ENCODE measurements at places on chromosomes 2 and 18.

DNA sequence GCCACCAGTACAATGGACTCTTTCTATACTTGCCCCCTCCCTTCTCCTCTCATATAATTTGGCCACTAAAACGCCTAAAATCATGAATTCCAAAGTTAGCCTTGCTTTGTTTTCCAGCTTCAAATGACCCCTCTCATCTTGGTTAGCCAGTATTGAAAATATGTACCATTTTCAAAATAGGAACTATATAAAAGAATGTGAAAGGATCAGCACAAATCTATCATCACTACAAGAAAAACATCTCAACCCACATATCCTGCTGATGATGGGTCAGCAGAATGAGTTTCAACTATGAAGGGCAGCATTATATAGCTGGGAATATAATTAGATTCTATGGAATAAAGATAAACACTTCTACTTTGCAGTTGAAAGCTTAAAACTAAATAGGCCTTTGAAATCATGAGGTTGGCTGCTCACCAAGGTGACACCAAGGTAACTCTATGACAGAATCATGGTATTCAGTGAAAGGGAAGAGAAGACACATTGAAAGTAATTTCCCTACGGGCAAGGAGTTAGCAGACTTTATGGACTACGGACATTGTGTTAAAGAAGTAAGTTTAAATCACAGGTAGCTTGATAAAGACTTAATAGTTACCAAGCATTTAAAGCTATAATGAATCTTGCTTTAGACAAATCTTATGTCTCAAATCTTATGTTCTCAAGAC is 873.0 kb downstream of the CPS1 start:
- no peak for DNase-seq

- DNase-seq: no peak
Measured at GRCh38 chr2:222806526-222807137, 54.2 kb upstream of the ACSL3 start.

DNA sequence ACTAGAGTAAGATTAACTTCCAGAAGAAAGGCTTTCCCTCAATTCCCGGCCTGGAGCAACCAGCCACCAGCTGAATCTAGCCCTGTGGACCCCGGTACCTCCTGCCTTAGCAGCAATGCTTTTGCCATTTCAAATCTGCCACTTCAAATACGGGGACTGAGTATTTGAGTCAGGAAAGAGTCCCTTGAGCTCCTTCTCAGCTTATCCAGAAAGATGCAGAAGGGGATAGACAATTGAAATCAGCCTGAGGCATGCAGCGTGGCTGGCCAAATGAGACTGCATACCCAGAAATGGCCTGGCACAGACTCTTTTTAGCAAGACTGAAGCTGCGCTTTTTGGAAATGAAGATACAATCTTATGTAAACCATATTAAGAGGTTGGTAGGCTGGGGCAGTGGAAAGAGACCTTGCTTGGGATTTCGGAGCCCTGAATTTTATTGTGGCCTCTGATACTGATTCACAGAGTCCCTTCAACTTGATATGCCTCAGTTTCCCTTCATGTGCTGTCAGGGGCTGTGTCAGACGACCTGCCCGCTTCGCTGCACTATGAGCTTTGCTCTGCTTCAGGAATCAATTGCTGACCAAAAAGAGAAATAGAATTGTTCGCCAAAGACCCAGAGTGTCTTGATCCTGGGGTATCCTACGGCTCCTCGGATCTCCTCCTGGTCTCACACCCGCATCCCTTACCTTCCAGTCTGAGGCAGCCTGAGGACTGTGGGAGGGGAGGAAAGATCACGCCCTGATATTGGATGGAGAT is 1.0 kb downstream of the MATN3 start:
- DNase-seq: no peak

DNA sequence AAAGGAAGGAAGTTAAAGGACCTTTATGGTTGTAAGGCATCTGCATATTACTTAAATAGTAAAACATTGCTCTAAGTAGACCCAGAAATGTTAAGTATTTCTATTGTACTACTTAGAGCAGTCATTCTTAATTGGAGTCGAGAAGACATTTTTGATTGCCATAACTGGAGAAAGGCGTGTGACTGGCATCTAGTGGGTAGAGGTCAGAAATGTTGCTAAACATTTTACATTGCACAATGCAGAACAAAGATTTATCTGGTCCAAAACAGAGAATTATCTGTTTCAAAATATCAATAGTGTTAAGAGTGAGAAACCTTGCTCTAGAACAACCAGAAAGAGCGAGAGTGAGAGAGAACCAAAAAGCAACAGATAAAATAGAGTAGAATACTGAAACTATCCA is 23.3 kb upstream of the ROCK1 start:
- peak; percentile 70 for DNase-seq

- DNase-seq: no peak
Measured at GRCh38 chr18:69220529-69220928, 180.2 kb upstream of the DOK6 start.

DNA sequence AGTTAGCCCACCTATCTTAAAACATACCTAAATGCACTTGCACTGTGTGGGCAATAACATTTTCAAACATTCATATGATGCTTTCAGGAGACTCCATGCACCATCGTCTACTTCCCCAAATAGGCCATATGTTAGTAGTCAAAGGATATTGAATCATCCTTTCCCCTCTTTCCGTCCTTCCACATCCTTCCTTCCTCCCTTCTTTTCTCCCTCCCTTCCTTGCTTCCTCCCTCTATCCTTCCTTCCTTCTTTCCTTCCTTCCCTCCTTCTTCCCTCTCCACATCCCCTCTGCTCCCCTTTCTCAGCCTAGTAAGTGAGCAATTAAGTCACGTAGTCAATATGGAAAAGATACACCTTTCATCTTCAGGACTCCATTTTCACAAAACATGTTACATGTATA is 73.8 kb downstream of the ZEB2 start:
- no peak for DNase-seq

GRCh38 chr2:175435012-175435411 is 253.5 kb upstream of the ATP5MC3 start:
- peak; percentile 5 for DNase-seq

DNA sequence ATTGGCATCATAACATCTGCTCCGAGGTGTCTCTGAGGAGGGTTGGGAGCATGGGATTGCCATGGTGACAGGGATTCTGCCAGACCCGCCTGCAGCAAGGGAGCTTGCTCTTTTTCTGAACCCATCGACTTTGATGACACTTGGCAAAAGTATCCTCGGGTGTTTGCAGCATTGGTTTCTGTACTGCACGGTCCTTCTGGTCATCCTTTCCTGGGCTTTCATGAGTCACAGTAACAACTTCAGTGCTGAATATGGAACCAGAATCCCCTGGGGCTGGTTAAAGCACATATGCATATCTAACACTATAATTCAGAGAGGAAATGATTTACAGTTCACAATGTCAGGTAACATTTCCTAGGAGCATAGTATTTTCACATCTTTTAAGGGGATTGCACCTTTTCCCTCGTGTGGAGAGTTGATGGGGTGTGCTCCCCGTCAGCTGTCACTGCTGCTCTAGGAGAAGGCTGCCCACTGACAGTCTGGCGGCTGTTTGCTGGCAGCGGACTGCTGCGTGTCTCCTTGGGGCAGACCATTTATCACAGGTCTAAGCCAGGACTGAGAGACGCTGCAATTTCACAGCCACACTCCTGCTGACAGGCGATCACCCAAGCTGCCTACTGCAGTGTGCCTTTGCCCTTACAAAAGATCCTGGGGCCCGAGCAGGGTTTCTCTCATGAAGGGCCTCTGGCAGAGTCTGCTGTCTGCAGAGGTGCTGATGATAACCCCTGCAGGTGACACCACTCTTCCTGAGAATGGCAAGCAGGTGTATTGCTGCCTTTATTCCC is 425.3 kb downstream of the THSD7B start:
- no peak for DNase-seq

GRCh38 chr2:170745305-170745704 is 24.9 kb upstream of the ERICH2 start:
- DNase-seq: peak; percentile 78

- no peak for DNase-seq
Measured at GRCh38 chr2:63840081-63840784, 1.5 kb upstream of the UGP2 start.

- peak; percentile 77 for DNase-seq
Measured at GRCh38 chr2:7272210-7272609, 355.0 kb downstream of the RNF144A start.

All from inflammatory macrophage treated with lipopolysaccharide for 4 hours (primary cell).